ENCODE measurements at places on chromosomes 4 and X.

DNA sequence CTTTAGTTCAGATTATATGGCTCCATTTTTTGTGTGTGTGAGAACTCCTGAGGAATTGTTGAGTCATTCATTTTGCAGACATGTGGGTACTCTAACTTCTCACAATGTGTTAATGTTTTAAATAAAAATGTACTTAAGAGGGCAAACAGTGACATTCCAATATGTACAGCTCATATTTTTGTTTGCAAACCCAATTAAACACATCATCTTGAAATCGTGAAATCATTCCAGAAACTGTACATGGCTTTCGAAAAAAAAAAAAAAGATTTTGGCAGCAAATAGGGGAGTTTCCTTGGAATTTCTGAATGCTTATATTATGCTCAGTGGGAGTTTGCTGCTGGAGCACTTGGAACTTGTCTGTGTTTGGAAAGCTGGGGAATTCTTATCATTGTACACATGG is 85.0 kb downstream of the HPGD start:
- no peak for DNase-seq

DNA sequence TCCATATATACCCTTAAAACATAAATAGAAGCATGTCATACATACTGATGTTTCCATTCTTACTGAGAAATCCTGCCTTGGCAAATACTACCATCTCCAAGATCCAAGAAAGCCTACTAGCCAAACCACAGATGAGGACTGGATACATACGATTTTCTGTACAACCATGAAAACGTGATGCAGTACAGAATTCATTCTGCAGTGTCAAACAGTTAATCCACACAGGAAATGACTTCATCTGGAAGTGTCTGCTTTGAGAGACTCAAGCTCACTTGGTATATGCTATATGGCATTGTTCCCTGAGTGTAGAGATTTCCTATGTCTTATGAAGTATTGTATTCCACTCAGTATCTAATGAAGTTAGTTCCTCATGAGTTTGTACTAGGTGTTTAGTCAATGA is 94.3 kb downstream of the CT47B1 start:
- DNase-seq = no peak

- no peak for DNase-seq
These were observed 36.0 kb downstream of the SORBS2 start for GRCh38 chr4:185775792-185776555.

- DNase-seq = no peak
These were observed 49.2 kb downstream of the MFAP3L start for GRCh38 chr4:169976951-169977350.

- DNase-seq = no peak
These were observed at the start of gene PCDH7 for GRCh38 chr4:30720021-30720660. TSS of gene PCDH7 (plus strand) at chr4:30720369. CDS start at chr4:30721423, 1,054 bp downstream.

Measured in stimulated activated CD8-positive, alpha-beta memory T cell treated with anti-CD3 and anti-CD28 coated beads, Interleukin-4, amount 100 ng/mL, for 1 hour (primary cell).